ENCODE measurements at places on chromosomes 6 and 20. TPM values are rescaled to one million over a fixed set of nuclear protein-coding genes. Genes with fewer than 3 reads are reported as not detected.

SNX9 gene
- 71.9 TPM for total RNA-seq

GTSF1L gene
- total RNA-seq = not detected

KCNK5 gene
- total RNA-seq = 6.1 TPM

KIAA1755 gene
- total RNA-seq = not detected

DNA sequence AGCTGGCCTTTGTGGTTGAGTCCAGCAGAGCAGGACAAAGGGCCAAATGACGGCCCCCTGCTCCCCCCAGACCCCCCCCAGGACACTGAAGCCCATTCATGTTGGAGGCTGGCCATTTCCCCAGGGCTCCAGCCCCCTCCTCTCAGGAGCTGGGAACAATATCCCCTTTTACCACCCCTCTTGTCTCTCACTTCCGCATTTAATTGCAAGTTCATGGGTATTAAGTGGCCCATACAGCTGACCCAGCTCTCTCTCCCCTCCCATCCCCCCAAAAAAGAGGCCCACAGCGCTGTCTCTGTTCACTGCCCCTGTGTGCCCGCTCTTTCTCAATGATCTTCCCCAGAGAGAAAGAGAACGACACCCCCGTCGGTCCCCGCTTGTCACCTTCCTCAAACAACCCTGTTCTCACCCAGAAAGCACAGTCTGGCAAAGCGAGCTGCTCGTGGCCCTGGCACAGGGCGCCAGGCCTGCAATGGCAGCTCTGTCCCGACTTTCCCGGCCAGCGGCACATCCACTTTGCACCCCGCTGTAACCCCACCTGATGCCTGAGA is 30.4 kb downstream of the PREX1 start:
- no peak for ATAC-seq

GRCh38 chr20:49030954-49031619 is 15.0 kb upstream of the CSE1L start:
- no peak for ATAC-seq

GRCh38 chr20:44720997-44721784 is 6.0 kb downstream of the CCN5 start:
- ATAC-seq = no peak

DNA sequence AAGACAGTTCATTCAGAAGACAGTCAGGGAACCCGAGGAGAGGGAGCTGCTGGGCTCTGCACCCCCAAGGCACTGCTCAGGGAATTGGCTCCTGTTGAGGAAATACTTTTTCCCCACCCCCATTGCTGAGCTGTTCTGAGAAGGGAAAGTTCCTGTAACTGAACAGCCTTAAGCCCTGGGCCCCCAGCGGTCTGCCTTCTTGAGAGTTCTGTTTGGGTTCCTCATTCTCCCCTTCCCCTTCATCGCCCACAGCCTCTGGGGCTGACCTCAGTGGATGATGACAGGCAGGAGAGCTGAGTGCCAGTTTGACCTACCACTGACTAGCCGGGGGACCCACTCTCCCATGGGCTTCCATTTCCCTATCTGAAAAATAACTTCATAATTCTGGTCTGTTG is 10.7 kb downstream of the HCK start:
- no peak for ATAC-seq

DNA sequence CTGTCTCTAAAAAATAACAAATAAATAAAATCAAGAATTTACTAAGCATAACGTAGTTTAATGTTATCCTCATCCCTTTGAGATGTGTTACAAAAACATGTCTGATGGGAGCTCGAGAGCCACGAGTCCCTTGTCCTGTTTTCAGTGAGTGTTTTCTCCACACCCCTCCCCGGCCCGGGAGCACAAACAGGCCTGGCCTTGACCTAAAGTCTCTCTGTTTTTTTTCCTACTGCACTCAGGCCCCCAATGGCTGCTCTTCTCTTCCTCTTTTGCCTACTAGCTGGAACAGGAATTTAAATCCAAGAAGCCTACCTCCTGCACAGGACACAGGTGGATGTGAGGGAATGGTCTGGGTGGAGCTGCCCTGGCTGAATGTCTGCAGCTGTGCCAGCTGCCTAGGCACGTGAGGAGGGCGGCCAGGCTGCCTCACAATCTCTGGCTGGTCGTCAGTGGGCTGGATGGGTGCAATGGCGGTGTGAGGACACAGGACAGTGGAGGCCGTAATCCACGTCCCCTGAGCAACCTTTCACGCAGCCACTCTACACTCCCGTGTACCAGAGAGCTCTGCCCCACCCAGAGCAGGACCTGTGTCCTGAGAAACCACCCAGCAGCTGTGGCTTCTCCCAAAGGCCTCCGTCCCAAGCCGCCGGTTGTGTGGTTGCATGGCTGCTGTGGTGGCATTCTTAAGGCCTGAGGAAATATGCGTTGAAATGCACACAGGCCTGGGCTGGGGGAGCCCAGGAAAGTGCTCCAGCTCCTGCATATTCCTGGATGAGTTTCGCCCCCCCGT is 117.5 kb downstream of the FAM120B start:
- no peak for ATAC-seq

GRCh38 chr20:53524589-53525312 is 68.9 kb downstream of the ZNF217 start:
- ATAC-seq = no peak

GRCh38 chr6:131909408-131910218 is 41.6 kb downstream of the CCN2 start:
- peak; percentile 92 for ATAC-seq

DNA sequence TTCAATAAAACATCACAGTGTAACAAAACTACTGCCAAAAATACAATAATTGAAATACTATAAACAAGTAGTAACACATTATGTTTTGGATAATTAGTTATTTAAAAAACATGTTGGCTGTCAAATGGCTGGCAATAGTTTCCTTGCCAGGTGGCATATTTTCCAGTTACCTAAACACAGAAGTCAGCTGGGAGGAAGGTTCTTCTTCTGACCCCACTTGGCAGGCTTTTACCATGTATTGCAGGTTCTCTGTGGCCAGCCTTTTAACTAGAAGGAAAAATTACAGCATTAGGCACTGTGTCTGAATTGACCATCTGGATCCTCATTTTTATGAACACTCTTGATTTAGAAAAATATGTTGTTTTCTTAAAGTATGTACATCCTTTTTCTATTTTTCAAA is 131.4 kb downstream of the MMS22L start:
- no peak for ATAC-seq

GRCh38 chr6:89583559-89583958 is 55.0 kb downstream of the LYRM2 start:
- ATAC-seq = no peak

Data from activated T-helper 17 cell treated with anti-CD3 and anti-CD28 coated beads, Interleukin-2, amount 50 U/mL, for 72 hours (primary cell).